SK-N-SH treated with all-trans-retinoic acid at 6 μM for 48 hours (cell line): ENCODE measurements at places on chromosomes 3 and 15.
A peak's percentile ranks its signal among the peaks of the same experiment; 100 is the strongest.

- no peak for ATAC-seq
Observed at GRCh38 chr15:91871837-91872236, 18.3 kb downstream of the SLCO3A1 start.

- no peak for ATAC-seq
Observed at GRCh38 chr15:71112429-71112828, 2.8 kb upstream of the THSD4 start.

DNA sequence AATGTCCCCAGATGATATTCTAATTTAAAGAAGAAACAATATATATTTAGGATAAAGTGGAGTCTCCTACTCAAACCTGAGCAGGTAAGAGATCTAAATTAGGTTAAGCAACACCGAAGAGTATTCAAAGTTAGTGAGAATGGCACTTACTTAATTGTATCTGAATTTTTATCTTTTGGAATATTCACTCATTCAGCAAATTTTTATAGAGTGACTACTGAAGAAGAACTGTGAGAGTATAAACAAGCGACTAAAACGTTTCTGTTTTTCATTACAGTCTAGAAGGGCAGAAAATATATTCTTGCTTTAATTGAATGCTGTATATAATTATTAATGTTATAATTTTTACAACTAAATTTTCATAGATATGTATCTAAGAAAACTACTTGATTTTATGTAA is 567.7 kb upstream of the TBL1XR1 start:
- no peak for ATAC-seq

- no peak for ATAC-seq
Observed at GRCh38 chr3:48980295-48980694, 9.7 kb upstream of the P4HTM start.

- ATAC-seq: peak; percentile 71
Observed at GRCh38 chr3:42025370-42026138, 63.7 kb upstream of the ULK4 start.

GRCh38 chr3:171094411-171094810 is 67.9 kb upstream of the SLC2A2 start:
- ATAC-seq: no peak

GRCh38 chr3:46852839-46853355 is 10.3 kb downstream of the MYL3 start:
- no peak for ATAC-seq

DNA sequence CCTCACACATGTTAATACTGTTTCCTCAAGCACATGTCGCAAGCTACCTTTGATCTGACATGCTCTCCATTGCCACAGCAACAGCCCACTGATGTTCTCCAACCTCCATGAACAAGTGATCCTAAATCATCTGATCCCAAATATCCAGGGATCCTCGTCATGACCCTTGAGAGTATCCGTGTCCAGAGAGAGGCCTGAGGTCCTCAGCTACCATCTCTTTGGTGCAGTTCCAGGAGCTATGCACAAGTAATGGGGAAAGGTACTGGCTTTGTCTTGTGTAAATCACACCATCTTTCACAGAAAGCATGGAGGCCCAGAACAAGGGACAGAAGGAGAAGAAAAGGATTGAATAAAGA is 2.4 kb downstream of the GCSAM start:
- no peak for ATAC-seq

GRCh38 chr3:58799271-58799670 is 132.7 kb upstream of the FAM3D start:
- ATAC-seq: no peak

DNA sequence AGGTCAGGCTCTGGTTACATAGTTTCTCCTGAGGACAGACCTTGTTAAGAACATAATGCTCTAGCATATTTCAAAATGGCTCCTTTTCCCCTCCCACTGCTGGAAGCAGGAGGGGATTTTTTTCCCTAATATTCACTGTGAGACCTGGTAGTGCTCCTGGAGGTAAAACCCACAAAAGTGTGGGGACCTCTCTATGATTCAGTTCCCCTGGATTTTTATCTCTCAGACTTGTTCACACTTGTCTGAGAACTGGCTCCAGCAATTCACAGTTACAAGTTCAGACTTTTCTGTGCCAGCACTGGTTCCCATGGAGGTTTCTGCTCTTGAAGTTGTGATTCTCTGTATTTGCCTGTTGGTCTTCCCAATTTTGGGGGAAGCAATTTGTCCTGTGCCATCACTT is 36.3 kb upstream of the PCOLCE2 start:
- no peak for ATAC-seq

DNA sequence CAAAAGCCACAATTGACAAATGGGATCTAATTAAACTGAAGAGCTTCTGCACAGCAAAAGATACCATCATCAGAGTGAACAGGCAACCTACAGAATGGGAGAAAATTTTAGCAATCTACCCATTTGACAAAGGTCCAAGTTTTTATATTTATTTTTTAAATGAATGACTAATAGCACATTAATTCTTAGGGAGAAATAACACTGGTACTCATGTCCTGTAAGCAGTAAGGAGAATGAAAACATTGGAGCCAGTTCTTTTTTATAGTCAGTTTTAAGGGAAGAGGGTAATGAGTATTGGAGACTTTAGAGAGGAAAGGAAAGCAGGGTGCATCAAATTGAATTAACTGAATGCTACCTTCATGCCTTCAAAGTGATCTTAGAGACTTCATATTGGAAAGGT is 404.7 kb upstream of the TGFBR2 start:
- ATAC-seq: no peak
